ENCODE measurements at places on chromosomes 5 and 9.
A peak's percentile ranks its signal among the peaks of the same experiment; 100 is the strongest.

DNA sequence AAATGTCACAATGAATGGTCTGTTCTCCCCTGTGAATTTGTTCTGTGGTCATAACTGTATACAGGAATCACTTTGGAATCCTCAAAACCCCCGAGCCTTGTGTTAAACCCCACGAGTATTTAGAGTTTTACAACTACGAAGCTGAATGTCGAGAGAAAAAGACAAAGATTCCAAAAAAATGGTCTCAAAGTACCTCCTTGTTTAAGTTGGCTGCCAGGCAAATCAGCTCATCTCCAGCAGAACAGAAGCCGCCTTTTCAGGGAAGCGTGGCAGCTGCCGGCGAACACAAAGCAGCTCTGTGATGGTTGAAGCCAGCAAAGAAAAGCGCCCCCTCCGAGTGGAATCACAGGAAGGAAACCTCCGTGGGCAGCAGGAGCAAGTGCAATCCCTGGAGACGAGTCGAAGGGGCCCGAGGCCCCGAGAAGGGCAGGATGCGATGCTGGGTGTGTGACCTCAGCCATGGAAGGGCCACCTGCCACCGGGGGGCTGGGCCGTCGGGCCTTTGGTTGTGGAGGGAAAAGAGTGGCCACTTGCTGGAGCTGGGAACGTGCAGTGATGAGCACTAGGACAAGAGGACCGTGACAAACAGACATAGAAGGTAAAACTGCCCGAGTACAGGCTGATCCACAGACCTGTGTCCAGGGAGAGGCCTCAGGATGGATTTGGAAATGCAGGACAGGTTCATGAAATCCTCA is 706.4 kb downstream of the SEMA5A start:
- DNase-seq, result no peak

DNA sequence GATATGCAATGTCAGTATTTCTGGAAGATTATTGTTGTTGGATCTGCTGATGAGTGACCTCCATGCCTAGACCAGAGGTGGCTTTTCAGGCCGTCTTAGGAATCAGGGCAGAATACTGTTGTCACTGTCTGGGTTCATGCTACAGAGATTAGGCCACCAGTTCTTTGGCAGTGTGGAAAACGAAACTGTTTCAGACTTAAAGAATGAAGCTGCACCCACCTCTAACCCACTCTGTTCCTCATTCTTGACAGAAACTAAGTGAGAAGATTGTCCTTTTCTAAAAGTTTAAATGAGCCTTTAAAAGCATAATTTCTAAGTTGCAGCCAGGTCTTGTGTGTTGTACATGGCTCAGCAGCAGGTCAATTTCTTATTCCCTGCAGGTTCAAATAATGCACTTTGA is 444.3 kb downstream of the ENC1 start:
- DNase-seq, result no peak

DNA sequence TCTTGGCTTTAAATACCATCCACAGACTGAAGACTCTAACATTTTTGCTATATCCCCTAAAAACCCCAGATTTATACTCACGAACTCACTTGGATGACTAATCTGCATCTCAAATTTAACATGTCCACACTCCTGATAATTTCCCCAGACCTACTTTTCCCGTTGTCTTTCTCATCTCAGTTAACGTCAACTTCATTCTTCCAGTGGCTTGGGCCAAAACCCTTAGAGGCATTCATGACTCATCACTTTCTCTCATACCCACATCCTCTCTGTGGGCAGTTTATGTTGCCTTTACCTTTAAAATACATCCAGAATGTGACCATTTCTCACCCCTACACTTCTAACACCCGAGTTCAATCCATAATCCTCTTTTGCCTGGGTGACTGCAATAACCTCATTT is 96.7 kb downstream of the EDIL3 start:
- no peak for DNase-seq

GRCh38 chr5:139394123-139394653 is 716 bp downstream of the PROB1 start:
- no peak for DNase-seq

- peak; percentile 38 for DNase-seq
Measured at GRCh38 chr5:75325242-75325641, 11.8 kb upstream of the HMGCR start.

- no peak for DNase-seq
Measured at GRCh38 chr5:177593511-177593910, 1.5 kb downstream of the TMED9 start.

GRCh38 chr9:87238545-87238944 is 259.1 kb upstream of the DAPK1 start:
- no peak for DNase-seq

- peak; percentile 65 for DNase-seq
Measured at GRCh38 chr9:125472926-125473701, 211.5 kb downstream of the GAPVD1 start.

GRCh38 chr5:4640795-4641194 is 499.3 kb upstream of the ADAMTS16 start:
- no peak for DNase-seq

GRCh38 chr5:168947212-168947868 is 353.6 kb downstream of the SLIT3 start:
- DNase-seq, result peak; percentile 55

DNA sequence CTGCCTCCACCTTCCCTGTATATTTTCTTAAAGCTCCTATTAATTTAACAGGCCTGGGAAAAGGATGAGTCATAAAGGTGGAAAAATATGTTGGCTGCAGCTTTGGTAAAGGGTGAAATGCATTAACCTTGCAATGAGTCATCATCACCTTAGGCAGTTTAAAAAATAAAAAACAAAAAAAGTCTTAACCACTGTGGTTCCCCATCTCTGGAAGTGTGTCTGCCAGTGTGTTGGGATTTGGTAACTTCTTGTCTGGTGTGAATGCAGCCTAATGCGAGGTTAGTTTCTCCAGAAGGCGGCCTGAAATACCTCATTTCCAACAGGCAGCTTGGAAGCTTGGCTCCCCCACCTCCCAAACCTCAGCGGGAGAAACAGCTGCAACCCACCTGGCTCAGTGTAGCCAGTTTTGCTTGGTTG is 265.3 kb upstream of the GAS1 start:
- DNase-seq, result no peak

DNA sequence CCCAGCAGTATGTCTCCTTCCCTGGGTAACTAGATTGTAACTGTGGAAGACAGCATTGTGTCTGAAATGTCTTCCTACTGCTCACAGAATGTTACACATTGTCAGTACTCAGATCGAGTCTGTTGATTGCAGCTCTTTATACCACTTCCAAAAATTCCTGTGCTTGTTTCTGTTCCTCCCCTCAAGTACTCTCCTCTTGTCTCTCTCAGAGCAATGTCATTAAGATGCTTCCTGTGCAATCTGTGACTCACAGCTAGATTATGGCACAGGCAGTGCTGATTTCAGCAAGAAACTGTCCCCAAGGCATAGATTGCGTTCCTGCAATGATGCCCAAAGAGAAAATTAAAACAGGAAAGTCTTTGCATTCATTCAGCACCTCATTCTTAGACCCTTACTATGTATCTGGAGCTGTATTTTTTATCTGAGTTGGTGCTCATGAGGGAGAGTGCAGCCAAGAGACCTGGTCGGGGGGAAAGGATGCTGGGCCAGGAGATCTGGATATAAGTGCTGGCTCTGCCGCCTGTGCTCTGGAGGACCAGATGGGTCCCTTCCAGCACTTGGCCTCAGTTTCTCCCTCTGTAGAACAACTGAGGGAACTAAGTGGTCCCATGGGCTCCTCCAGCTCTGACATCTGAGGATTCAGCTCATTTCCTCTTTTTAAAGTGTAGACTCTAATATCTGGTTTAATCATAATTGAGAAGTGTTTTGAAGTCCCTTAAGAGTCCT is 40.8 kb upstream of the GNPDA1 start:
- DNase-seq, result no peak

GRCh38 chr9:103617046-103617445 is 477.1 kb upstream of the SMC2 start:
- no peak for DNase-seq

DNA sequence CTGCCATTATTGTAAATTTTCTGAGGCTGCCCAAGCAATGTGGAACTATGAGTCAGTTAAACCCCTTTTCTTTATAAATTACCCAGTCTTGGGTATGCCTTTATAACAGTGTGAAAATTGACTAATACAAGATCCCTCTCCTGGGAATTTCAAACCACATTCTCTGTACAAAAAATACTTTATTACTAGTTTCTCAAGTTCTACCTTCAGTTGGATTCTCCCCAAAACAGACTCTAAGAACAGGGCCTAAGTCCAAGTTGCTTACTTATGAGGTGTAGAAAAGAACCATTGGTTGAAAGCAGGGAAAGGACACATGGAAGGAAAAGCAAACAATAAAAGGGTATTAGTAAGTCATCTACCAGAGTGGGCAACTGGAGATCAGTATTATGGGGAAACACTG is 343.2 kb downstream of the TMEM232 start:
- DNase-seq, result no peak

DNA sequence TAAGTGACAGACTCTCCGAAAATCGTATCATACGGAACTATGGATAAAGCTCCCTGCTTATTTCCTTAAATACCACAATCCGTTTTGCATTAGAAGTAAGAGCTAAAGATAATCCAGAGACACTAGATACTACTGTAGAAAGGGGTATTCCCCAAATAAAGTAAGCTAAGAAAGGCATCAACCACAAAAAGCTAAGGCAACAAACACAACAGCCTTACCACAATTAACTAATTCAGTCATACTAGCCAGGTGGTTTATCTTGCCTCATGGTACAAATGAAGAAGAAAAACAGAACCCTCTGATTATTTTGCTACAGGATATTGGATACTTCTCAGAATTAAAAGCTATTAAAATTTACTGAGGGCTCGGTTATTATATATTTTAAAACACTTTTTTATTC is 14.1 kb downstream of the ERP44 start:
- DNase-seq, result no peak

DNA sequence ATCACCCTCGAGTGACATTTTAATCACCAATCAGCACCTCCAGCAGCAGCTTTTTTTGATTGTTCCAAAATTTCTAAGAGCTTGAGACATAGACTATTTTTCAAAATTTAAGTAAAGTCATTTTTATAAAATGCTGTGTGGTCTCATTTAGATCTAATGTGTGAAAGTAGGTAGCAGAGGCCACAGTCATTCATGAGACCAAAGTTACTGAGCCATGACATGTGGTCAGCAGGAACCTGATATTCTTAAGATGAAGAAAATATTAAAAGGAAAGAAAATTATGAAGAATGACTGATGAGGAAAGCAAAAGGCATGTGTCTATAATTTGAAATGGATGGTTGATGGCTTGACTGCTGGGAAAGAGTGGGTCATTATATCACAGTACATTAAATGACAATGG is 7.2 kb downstream of the FREM1 start:
- DNase-seq, result no peak

DNA sequence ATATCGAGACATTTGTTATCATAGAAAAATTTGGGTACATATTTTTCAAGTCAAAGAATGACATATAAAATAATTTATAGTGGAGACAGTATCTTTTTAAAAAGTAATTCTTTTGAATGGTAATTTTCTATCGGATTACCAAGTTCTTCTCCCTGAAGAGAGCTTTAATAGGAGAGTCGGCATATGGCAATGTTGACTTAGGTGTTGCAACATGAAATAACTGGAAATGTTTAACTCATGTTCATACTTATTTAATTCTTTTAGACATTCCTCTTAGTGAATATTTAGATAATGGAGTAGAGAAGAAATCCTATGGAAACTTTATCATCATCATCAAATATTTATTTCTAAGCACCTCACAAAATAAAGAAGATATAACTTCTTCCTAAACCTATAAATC is 118.2 kb upstream of the CTNND2 start:
- no peak for DNase-seq

DNA sequence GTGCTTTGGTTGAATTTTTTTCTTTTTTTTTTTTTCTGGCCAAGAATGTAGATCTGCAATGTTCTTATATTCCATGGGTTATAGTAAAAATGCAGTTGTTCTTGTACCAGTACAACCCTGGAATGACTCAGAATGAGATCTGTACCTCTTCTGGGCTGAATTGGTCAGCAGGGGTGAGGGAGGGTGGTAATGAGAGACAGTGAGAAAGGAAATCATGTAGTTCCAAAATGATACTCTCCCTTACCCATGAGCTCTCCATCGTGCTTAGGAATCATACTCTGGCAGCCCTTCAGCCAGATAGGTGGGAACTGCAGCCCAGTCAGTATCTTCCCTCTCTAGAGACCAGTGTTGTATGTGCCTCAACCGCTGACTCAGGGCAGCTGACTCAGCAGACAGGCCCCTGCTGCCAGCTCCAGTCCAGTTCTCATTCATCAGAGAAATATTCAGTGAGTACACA is 2.1 kb upstream of the GLIS3 start:
- no peak for DNase-seq

DNA sequence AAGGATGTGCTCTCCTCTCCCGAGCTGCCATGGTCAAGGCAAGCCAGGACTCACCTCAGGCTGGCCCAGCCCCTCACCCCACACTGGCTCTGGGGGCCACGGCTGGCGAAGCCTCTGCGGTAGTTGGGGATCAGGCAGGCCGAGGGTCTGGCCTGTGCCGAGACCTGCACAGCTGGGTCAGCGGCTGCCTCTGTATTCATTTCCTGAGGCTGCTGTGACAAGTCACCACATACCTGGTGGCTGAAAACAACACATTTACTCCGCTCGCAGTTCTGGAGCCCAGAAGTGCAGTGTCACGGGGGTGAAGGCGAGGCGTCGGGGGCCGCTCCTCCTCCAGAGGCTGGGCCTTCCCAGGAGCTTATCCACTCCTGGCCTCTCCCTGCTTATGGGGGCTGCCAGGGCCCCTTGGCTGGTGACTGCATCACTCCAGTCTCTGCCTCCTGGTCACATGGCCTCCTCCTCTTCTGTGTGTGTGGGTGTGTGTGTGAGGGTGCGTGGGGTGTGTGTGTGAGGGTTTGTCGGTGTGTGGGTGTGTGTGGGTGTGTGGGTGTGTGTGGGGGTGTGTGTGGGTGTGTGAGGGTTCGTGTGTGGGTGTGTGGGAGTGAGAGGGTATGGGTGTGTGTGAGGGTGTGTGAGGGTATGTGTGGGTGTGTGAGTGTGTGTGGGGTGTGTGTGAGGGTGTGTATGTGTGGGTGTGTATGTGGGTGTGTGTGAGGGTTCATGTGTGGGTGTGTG is 3.2 kb upstream of the SCGB3A1 start:
- no peak for DNase-seq

DNA sequence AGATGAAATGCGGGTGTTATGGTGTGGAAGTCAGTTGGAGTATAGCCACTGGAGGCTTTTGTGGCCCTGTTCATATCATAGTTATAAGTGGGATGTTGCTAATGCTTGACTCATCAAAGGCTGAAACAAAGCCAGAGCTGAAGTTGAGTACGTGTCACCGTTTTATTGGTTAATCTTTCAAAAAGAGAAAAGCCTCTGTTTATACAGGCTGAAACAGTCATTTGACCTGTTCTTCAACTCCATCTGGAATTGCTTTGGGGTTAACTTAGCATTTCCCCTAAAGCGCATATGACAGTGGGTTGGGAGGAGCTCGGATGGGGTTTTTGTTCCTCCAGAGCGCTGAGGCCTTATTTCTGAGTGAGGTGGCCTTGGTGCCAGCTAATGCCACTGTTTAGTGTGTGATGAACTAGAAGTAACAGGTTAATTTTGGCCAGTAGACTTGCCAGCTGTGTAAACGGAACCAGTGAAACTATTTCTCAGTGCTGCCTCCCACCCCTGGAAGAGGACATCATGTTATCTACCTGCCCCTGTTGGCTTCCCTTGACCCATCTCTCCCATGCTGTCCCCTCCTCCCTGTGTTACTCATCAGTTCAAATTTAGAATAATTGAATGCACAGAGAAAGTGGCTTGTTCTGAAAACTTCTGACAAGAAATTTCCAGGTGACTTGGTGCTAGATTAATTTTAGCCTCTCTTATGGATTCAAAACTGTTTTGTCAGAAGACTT is 34.2 kb downstream of the MTAP start:
- no peak for DNase-seq

All from HuH-7 (cell line).